ENCODE measurements at places on chromosomes 1 and 21.

- DNase-seq: peak; percentile 79
Measured at GRCh38 chr1:110203021-110203661, 7.0 kb upstream of the KCNC4 start.

DNA sequence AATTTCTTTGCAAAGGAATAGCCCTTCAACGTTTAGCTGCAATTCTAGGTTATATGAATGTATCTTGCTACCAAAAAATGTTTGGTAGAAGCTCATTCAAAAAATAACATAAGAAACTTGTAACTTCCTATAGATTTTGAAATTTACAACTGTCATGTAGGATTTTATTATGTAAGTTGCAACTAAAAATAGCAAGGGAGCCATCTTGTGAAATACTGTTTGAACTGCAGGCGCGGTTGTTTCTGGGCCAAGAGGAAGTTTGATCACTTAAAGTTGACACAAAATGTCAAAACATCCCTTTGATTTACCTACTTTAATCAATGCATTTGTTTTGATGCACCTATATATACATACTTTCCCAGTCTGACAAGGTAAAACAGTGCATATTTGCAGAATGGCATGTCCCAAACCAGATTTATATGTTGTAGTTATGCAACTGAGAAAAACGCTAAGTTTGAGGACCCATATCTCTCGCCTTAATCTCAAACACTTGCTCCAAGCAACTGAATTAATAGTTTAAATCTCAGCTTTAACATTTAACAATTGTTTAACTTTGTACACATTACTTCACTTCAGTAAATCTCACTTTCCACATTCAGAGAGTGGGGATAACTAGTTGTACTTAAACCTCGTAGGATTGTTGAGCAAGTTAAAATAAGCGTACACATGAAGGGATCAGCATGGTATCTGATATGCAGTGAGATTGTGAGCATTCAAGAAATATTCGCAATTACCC is 63.9 kb downstream of the KCNK2 start:
- no peak for DNase-seq

GRCh38 chr1:96355521-96355920 is 366.1 kb upstream of the PTBP2 start:
- DNase-seq: no peak

DNA sequence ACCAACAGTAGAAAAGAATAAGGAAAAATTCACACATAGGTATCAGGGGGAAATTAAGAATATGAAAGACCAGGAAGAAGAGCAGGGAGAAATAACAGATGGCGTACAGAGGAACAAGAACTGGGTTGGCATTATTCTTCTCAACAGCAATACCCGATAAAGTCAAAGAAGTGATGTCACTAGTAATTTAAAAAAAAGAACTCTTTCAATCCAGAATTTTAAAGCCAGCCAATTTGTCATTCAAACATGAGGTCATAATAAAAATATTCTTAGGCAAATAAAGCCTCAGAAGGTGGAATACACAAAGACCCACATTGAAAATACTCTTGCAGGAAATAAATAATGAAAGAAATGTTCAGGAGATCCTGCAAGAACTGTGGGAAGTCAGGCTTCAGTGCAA is 8.8 kb downstream of the NCMAP start:
- DNase-seq: no peak

DNA sequence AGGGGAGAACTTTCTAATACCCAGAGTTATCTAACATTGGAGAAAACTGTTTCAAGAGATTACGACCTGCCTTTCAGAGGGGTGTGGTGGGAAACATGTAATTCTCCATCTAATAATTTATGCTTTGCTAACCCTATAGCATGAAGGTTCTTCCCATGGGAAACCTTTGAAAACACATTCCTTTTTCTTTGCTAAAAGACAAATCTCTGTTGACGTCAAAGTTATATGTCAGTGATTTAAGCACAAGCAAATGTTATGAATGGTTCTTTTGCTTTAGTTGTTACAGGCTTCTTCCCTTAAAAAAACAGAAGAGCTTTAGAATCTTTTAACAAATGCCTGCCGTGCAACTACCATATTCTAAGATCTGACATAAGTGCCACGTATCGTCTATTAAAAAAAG is 19.2 kb downstream of the FMO2 start:
- DNase-seq: no peak

GRCh38 chr1:188668083-188668482 is 1809.6 kb downstream of the BRINP3 start:
- DNase-seq: no peak

DNA sequence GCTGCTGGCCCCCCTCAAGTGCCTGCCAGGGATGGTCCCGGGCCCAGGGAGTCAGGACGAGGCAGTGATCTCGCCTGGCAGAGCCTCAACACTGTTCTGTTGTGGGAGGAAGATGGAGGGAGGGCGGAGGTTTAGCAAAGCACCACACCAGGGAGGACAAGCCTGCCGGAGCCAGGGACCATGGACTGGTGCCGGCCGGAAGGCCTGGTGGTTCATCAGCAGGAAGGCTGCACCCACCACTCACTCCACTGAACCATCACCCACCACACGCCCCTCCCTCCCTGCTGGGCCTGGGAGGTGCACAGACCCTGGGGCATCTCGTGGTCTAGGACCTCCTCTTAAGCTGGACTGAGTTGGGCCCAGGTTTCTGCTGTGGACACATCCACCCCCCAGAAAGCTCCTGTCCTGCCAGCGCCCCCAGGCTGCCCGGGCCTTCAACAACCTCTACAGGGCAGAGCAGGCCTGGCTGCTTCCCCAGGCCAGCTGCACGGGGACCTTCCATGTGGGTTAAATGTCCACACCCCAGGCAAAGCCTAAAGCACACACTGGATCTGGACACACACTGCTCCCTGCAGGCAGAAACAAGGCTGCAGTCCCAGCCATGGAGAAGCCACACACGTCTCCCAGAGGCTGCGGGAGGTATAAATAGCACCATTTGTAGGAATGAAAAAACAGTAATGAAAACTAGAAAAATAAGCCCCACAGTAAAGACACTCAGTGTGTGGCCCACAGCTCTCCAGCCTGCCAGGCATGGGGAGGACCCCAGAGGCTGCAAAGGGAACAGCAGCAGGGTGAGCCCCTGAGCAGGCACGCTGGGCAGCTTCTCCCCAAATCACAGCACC is 10.4 kb upstream of the TMEM240 start:
- no peak for DNase-seq

DNA sequence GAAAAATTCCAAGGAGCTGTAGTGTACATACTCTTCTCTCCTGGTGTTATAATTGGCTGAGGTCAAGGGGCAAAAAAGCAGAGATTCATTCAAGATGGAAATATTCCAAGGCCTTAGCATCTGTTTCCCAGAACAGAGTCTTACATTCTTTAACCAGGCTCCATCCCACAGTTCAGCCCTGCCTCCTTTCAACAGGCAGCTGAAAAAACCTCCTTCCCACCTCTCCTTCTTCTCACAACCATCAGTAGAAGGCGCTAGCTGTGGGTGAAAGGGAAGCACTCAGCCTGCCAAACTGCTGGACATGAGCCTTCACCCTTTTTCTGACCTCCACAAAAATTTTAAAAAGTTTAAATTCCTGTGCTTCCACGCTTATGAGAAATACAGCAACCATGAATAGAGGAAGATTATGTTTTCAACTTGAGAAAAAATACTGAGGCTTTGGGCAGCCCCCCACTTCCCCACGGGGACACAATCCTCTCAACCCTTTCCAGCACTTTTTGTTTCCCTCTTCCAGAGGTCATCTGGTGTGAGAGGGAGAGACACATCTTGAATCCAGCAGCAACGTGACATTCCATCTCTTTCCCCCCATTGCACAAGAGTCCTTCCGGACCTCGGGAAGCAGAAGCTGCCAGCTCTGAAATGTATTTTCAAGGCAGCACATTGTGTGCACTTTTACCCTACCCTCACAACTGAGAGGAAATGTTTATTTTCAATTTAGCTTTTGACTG is 43.2 kb upstream of the FMO2 start:
- no peak for DNase-seq

DNA sequence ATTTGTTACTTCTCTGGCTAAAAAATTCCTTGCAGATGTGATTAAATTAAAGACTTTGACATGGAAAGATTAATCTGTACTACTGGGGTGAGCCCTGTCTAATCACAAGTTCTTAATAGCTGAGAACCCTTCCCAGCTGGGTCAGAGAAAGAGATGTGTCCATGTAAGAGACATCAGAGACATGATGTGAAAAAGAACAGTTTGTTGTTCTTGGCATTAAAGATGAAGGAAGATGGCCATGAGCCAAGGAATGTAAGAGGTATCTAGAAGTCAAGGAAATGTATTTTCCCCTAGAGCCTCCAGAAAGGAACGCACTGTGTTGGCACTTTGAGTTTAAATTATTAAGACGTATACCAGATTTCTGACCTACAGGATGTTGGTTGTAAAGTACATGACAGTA is 1271.5 kb upstream of the PRMT6 start:
- no peak for DNase-seq

DNA sequence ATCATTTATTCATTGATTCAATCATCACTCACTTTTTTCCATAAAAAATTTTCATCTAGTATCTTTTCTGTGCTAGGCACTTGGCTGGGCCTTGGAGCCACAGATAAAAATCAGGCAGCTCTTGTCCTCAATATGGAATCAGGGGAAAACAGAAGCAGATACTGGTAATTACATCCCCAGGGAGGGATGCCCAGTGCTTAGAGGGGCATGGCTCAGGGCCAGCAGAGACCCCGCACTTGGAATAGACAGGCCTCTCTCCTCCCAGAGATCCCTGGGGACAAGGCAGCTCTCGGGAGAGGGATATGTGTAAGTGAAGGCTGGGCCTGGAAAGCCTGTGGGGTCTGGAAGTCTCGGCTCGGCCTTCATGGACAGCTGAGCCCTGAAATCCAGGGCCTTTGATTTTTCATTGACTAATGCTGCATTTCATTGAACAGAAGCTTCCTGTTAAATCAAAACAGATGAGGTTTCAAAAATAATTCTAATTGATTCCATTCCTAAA is 180.4 kb downstream of the FOXD2 start:
- no peak for DNase-seq

DNA sequence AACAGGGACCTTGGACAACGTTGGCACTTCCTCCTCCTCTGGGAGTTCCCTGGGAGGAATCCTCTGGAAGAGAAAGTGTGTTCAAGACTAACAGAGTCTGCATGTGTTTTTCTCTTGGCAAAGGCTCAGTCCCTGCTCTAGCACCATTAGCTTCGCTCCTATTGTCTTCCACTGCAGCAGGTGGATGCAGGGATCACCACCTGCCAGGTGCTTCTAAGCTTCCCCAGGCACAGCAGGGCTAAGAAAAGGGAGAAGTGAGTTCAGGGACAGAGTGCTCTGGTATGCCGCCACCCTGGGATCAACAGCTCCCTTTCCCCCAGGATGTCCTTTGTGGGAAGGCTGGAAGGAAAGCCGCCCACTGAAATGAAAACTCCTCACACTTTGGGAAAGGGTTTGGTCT is 43.9 kb upstream of the IL20 start:
- DNase-seq: no peak

DNA sequence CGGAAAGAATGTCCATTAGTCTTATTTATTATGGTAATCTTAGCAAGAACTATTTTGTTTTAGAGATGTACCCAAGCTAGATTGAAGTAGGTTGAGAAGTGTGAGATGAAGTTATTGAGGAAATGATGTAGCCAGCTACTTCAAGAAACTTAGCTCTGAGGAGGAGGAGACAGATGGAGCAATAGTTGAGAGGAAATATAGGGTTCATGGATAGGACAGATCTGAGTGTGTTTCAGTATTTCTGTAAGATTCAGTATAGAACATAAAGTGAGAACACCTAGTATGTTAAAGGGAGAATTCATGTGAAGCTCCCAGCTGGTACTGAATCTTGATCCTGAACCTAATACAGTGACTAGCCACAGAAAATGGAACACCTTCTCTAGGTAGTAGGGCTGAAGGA is 28.9 kb downstream of the TSNAX start:
- no peak for DNase-seq

DNA sequence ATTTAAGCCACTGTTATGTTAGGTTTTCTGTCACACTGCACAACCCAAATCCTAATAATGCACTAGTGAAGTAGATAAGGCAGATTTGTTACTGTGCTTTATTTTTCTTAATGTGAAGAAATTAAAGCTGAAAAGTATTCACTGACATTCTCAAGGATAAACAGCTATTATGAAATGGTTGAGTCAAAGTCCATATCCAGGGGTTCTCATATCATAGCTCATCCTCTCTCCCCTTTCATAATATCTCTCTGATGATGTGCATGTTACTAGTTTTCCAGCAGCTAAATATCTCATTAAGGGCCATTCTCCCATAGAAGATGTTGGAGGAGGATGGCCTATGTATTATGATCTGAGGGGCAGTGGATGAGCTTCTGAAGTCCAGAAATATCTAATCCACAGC is 53.6 kb upstream of the CCDC190 start:
- no peak for DNase-seq

- DNase-seq: no peak
Measured at GRCh38 chr1:182720463-182720862, 36.1 kb upstream of the RGS8 start.

- DNase-seq: no peak
Measured at GRCh38 chr21:16571594-16571993, 841.8 kb downstream of the USP25 start.

GRCh38 chr1:194279975-194280374 is 1093.6 kb upstream of the B3GALT2 start:
- DNase-seq: peak; percentile 41

GRCh38 chr1:88731475-88732269 is 47.6 kb downstream of the PKN2 start:
- no peak for DNase-seq

DNA sequence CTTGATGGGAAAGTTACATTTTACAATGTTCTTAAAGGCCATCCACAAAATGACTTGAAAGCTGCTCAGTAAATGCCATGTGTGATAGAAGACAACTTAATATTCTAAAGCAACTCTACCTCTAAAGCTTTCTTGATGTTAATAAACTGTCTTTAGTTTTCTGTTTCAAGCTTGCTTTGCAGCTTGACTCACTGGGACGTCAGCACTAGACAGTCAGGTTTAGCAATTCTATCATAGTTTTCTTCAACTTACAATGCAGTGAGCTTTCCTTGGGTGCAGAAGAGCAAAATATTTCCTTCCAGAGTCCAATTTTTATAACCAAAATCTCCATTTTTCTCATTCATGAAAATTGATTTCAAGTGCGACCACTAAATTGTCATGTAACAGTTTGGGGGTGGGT is 273.1 kb downstream of the NTNG1 start:
- DNase-seq: no peak

- peak; percentile 58 for DNase-seq
Measured at GRCh38 chr1:23103001-23103889, 65.4 kb downstream of the LUZP1 start.

GRCh38 chr1:208065862-208066261 is 154.9 kb upstream of the CD34 start:
- DNase-seq: no peak

GRCh38 chr21:45517249-45518065 is 24.8 kb downstream of the SLC19A1 start:
- DNase-seq: peak; percentile 70

DNA sequence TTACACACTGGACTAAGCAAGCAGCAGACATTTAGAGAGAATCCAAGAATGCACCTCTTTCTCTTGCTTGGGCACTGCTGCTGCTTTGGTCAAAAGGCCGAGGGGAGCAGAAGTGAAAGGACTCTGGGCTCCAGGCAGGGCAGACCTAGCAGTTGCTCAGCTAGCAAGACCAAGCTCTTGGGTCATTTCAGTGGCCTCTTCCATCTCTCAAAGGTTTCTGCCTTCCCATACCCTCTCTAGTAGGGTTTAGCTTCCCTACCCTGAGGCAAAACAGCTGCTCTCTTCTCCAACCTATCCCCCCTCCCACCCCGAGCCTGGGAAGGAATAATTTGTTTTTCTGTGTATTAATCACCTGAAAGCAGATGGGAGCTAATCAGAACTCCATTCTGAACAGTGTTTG is 25.8 kb downstream of the TFAP2E start:
- DNase-seq: no peak

Data from GM13976 (cell line).